Inflammatory macrophage treated with lipopolysaccharide for 4 hours (primary cell): ENCODE measurements at places on chromosomes 2 and 18.

DNA sequence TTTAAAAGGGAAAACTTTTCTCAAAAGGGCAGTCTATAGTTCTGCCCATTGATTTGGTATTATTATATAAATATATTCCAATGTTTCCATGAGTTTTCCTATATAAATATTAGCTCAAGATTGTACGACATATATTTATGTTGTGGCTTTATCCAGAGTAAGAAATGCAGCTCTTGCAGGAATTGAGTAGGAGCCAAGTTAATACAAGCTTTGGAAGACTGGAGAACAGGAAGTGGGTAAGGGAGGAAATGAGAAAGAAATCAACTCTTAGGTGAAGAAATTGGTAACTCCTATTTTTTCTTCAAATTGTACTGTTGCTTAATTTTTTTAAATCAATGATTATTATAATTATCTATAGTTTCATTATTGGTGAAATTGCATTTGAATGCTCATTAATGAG lies 105.4 kb upstream of the FAM117B start:
- DNase-seq, result peak; percentile 13

- no peak for DNase-seq
Observed at GRCh38 chr18:55732227-55733106, 144.5 kb upstream of the TCF4 start.

DNA sequence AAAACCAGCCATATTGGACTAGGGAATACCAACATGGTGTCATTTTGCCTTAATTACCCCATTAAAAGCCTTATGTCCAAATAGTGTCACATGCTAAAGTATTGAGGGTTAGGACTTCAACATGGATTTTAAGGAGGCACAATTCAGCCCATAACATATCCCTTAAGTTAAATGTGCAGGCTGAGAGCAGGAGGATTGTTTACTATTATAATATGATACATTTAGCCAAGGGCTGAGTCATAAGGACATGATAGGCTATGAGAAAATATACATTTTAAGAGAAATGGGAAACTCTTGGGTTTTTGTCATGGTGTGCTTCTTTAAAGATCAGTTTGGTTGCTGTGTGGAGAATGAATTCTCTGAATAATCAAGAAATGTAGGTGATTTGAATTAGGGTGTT lies 136.8 kb downstream of the RDH14 start:
- no peak for DNase-seq

DNA sequence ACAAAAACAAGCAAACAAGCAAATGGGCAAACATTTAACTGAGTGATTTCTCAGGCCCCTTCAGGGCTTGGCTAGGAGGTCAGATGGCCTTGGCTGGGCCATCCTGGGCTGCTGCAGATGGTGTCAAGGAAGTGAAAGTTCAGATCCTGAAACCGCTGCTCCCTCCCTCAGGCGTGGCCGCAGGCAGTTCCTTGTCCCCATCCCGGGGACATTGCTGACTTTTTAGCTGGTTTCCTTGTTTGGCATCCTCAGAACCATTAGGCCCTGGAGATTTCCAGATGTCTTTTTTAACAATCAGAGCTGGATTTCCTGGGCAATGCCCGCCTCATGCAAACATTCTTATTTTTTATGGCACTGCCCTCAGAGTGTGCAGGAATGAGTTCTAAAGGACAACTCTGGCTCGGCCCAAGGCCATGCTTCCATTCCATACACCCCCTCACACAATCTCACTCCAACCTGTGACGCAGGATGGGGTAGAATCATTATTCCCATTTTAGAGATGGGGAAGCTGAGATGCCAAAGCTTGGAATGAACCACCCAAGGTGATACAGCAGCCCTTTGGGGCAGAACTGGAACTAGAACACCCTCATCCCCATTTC lies 86.1 kb upstream of the ZCCHC2 start:
- peak; percentile 83 for DNase-seq

DNA sequence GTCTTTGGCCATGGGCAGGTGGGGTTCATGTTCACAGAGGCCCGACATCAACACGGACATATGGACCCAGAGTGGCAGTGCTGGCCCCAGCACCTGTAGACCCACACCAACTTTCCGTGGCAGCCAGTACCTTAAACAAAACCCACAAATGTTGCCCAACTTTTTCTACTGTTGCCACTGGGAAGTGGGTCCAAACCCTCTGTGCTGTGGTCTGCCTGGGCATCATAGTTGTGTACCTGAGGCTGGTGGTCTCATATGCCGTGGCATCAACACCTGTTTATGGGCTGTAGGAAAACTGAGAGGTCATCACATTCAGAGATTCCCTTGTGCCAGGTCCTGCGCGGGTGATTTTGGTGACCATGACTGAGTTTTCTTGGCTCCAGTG lies 79.9 kb downstream of the SH3RF3 start:
- DNase-seq, result no peak

DNA sequence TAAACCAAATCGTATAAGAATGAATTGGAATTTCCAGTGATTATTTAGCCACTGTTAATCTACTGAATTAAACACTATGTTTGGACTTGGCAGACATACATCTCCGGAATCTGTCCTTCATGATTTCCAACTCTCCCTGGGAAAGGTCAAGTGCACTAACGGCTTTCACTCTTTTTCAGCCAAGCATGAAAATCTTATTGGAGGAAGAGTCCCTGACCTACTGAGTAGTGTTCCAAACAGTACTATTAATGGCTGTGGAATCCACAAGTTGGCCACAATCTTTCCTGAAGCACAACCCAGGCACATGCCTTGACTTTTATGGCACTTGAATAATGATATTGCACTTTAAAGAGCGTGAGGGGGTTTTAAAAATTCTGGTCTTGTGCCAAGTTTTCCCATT lies 318.9 kb upstream of the RND3 start:
- DNase-seq, result no peak

DNA sequence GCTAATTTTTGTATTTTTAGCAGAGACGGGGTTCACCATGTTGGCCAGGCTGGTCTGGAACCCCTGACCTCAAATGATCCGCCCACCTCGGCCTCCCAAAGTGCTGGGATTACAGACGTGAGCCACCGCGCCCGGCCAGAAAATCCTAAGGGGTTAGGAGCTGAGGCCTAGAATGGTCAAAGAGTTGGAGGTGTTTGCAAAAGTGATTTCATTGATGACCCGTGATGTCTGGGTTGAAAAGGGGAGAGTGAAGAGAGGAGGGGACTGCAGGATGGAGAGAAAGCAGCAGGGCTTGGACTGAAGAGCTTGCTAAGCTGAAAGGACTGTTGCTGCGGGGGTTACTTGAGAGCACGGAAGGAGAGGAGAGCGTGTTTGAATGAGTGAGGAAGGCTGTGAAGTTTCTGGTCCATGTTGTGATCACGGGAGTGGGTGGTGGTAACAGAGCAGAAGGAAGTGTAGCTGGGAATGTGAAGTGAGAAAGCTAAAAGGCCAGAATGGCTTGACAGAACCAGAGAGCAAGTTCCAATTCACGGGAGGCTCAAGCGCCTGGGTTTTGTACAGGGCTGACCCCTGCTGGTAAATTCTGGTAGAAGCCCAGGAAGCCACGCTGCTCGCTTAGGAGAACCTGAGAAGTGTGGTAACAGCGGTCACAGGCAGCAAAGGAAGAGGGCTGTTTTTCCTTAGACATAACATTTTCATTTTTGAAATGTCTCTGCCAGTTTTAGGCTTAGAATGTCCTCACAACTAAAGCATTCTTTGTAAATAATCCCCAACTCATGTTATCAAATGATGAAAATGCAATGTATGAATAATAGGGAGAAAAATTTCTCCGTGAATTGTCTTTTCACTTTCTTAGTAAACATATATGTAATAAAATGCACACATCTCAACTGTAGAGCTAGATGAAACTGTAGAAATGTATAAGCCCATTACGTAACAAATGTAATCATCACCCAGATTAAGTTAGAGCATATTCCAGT lies 40.5 kb upstream of the ACTR2 start:
- peak; percentile 77 for DNase-seq

- DNase-seq, result no peak
Observed at GRCh38 chr18:37421341-37422077, 144.1 kb downstream of the CELF4 start.

DNA sequence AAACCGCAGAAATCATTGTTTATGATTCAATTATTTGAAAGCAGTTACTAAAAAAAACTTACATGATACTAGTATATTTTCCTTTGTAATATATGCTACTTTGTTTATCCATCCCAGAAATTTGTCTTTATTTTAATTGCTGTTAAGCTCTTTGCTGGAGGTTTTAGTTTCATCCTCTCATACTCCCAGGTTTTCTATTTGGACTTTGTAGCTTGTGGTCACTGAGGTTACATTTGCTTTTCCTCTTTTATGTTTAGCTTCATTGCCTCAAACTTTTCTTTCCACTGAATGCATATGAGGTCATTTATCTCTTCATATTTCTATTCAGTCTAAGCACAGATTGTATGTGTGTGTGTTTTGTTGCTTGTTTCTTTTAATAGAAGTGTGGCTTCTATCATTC lies 89.9 kb downstream of the ERBB4 start:
- DNase-seq, result no peak

DNA sequence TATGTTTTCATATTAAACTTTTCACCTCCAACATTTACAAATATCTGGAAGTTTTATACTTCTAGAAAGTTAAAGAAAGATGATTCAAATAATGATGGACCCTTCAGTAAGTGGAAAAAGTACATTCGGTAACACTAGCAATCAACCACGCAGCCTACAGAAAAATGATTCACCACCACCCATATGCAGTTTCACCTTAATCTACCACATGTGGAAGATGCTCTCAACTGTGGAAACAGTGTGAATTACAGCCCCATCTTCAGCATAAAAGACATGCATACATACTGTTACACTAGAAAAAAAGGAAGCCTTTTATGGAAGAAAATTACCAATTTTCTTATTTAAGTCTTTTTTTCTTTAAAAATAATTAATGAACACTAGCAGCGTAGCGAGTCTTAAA lies 1.1 kb downstream of the SLC38A11 start:
- no peak for DNase-seq

DNA sequence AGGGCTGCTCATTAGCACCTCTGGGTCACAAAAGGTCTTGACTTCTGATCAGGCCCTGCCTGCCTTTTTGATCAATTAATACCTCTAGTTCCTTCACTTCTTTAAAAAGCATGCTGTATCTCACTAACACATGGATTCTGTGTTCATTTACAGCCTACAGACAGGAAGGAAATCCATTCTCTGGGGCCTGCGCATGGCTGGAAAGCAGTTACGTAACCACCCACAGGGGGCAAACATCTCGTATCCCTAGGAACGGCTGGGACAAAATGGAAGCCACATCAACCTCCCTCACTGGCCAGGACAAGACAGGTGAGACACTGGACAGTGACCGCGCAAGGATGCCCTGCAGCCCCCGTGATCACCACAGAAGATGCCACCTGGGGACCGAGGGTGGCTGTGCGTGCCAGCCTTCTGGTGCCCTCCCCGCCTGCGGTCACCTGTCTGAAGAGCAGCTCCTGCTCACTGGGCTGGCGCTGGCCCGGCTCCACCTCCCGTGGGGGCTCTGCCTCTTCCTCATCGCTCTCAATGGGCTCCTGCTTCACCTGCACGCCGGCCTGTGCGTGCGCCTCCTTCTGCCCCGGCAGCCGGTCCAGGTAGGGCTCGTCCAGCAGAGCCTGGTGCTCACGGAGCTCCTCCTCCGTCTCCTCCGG lies 266.9 kb downstream of the TWIST2 start:
- no peak for DNase-seq

GRCh38 chr18:74497778-74498177 lies 1.6 kb downstream of the CNDP2 start:
- DNase-seq, result peak; percentile 76

GRCh38 chr2:222504719-222505118 lies 80.4 kb downstream of the SGPP2 start:
- DNase-seq, result peak; percentile 23

- DNase-seq, result peak; percentile 90
Observed at GRCh38 chr18:60656553-60656952, 284.0 kb upstream of the MC4R start.

GRCh38 chr18:11873670-11874340 lies 22.6 kb downstream of the CHMP1B start:
- no peak for DNase-seq

DNA sequence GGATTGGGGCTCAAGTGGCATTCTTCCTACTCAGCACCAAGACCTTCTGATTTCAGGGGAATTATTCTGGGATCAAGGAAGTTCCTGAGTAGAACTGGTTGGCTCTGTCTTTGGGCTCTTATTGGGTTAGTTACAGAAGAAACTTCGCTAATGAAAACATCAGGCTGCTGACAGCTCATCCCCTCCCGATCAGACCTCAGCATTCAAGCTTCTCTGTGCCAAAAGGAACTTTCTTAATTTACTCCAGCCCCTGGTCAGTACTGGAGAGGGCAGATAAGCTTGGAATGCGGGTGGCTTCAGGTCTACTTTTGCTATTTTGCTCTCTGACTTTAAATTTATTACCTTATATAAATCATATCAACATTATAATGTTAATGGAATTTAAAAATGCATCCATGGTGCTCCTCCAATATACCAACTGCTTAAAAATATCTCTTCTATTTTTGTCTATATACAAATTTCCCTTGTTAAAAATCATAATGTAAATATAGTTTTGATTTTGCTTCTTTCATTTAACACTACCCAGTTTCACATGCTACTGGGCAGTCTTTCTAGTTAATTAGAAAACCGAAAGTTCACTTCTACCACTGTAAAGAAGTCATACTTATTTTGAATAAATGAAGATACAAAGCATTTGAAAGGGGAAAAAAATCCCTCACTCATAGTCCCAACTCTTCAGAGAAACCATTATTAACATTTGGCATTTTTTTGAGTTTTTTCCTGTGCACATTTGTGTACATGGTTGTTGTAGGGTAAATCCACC lies 34.4 kb downstream of the PCARE start:
- DNase-seq, result no peak

DNA sequence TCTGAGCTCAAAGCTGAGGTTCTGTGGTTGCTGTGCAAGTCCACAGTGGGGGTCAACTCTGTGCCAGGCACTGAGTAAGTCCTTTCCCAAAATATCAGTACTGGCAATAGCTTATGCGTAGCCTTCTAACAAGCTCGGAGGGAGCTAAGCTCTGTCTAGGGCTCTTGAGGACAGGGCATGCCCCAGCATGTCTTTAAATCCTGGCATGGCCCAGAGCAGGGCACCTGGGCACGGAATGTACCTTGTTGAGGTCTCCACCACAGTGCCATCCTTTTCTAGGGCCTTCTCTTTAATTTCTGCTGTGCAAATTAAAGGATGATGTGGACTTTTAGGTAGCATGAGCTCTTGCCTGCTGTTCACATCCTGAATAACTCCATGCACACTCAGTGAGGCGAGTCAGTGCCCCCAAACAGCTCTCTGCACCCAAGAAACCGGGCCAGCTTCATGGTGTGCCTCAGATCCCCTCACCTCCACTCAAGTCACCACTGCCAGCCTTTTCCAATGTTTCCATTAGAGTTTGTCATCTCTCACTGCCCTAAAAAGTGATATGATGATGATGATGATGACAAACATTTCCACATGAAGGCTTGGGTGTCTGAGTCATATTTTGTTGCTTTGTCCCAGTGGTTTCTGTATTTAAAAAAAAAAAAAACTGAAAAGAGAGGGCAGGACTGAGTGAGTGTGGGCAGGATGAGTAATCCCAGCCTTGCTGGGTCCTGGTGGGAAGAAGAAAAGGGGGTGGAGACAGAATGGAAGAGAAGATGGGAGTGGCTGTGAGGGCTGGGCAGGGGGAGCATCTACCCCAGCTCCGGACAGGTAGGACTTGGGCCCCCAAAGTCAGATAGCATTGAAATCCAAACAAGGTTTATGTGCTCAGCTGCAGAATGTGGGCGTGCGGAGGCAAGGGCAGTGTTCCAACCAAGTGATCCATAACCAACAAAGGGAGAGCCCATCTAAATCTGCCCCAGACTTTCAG lies 78.9 kb downstream of the ZBTB7C start:
- DNase-seq, result peak; percentile 85

GRCh38 chr2:61962095-61962984 lies 56.9 kb downstream of the COMMD1 start:
- no peak for DNase-seq

- DNase-seq, result no peak
Observed at GRCh38 chr2:142881619-142882018, 4.2 kb downstream of the KYNU start.
